Activated CD4-positive, alpha-beta memory T cell treated with anti-CD3 and anti-CD28 coated beads, Interleukin-2, amount 10 ng/mL, durations not matched to agents 7 days and 5 days (primary cell): ENCODE measurements at places on chromosomes 1 and 21. TPM values are rescaled to one million over a fixed set of nuclear protein-coding genes. Genes with fewer than 3 reads are reported as not detected.

The RAP1GAP gene
- total RNA-seq, result 0.15 TPM

The BGLAP gene
- 2.7 TPM for total RNA-seq

The ANXA9 gene
- not detected for total RNA-seq

The RAB13 gene
- total RNA-seq, result 0.43 TPM

The RGS8 gene
- not detected for total RNA-seq

The PIK3R3 gene
- 5.0 TPM for total RNA-seq

The OR2M2 gene
- total RNA-seq, result not detected

The SPATA45 gene
- total RNA-seq, result not detected

The PADI4 gene
- total RNA-seq, result not detected

The FTCD gene
- 0.18 TPM for total RNA-seq

The REN gene
- not detected for total RNA-seq

The OR2T2 gene
- not detected for total RNA-seq

The PDE4B gene
- 48.0 TPM for total RNA-seq

- DNase-seq, result no peak
These were observed 50.4 kb downstream of the PGBD5 start for GRCh38 chr1:230375780-230376179.

DNA sequence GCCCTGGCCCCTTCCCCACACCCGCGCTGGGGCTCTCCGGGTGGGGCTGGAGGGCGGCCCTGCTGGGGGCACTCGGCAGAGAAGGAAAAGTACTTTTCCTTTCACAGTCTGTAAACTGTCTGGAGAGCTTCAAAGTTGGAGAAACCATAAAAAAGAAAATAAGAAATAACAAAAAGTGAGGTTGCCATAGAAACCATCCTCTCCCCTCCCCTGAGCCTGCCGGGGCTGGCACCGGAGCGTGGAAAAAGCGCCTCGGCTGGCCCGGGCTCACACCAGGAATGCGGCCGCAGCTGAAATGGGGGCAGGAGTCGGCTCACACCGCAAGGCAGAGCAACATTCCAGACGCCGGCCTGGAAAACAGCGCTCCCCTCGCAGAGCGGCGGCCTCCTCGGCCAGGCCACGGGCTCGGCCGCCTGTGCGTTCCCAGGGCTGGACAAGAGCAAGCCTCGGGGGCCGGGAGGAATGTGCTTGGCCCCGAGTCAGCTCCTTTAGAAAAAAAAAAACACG, 69.2 kb downstream of the MORN1 start:
- no peak for DNase-seq

GRCh38 chr1:118081387-118081786, 103.6 kb downstream of the SPAG17 start:
- DNase-seq, result no peak

GRCh38 chr1:198102454-198102827, 54.4 kb upstream of the NEK7 start:
- no peak for DNase-seq

- DNase-seq, result no peak
These were observed 68.5 kb downstream of the PCP4 start for GRCh38 chr21:39935716-39936115.

GRCh38 chr21:34994766-34995631, 54.1 kb downstream of the RUNX1 start:
- DNase-seq, result no peak

DNA sequence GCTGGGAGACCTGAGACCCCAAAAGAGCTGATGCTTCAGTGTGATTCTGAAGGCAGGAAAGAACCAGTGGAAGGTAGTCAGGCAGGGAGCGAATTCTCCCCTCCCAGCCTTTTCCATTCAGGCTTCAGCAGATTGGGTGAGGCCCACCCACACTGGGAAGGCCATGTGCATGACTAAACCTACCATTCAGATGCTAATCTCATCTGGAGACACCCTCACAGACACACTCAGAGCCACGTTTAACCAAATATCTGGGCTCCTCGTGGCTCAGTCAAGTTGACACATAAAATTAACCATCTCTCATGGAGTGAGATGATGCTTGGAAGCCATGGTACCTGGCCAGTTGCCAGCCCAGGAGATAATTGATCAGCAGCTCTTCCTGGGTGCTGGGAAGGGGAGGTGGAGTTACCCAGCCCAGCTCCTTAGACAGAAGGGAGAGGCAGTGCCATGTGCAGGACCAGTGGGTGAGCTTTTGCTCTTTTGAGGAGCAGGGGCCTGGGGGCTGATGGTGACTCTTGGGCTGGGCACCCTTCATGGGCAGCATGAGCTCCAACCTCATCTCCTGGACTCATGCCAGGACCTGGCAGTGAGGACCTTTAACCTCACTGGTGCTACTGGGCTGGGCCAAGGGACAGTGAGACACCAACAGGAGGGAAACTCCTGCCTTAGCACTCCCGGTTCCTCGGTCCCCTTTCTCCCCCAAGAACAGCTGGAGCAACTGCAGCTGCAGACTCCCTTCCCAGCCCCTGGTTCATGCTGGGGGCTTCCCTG, 89.0 kb upstream of the ACTL8 start:
- DNase-seq, result no peak

GRCh38 chr1:56584910-56585528, 5.7 kb upstream of the PLPP3 start:
- DNase-seq, result no peak

- DNase-seq, result no peak
These were observed 300 bp downstream of the USP24 start for GRCh38 chr1:55214934-55215193.

DNA sequence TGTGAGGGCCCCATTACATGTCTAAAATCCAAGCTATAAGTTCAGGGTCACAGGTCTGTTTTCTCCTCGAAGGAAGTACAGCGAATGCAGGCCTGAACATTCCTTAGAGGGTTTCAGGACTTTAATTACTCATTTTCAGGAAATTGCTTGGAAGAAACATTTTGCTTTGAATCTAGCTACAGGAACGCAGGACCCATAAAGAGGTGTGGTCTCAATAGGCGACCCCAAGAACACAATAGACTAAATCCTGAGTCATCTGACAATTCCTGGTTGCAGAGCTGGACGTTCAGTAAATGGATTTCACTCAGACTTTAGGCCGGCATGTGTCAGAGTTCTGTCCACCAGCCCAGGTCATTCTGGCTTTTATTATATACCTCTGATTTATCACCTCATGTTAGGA, 1.0 kb upstream of the ERG start:
- no peak for DNase-seq

DNA sequence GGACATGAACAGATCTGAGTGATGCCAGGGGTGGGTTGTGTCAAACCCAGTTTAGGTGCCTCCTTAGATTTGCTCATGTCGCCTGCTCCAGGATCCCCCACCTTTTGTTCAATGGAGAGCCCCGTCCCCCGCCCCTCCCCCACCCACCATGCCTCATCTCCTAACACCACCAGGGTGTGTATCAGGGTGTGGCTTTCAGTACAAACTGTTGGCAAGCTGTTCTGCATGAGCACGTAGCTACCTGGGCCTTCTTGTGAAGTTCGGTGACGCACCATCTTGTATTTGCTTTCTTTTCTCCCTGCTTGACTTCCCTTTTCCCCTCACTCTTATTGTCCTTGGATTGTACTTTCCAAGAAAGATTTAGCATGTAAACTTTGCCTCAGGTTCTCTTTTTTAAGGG, 94.8 kb downstream of the EBNA1BP2 start:
- DNase-seq, result no peak

- DNase-seq, result no peak
These were observed 40.9 kb downstream of the ALG6 start for GRCh38 chr1:63408331-63408730.

- DNase-seq, result no peak
These were observed 99.8 kb downstream of the SNX7 start for GRCh38 chr1:98761219-98761865.

DNA sequence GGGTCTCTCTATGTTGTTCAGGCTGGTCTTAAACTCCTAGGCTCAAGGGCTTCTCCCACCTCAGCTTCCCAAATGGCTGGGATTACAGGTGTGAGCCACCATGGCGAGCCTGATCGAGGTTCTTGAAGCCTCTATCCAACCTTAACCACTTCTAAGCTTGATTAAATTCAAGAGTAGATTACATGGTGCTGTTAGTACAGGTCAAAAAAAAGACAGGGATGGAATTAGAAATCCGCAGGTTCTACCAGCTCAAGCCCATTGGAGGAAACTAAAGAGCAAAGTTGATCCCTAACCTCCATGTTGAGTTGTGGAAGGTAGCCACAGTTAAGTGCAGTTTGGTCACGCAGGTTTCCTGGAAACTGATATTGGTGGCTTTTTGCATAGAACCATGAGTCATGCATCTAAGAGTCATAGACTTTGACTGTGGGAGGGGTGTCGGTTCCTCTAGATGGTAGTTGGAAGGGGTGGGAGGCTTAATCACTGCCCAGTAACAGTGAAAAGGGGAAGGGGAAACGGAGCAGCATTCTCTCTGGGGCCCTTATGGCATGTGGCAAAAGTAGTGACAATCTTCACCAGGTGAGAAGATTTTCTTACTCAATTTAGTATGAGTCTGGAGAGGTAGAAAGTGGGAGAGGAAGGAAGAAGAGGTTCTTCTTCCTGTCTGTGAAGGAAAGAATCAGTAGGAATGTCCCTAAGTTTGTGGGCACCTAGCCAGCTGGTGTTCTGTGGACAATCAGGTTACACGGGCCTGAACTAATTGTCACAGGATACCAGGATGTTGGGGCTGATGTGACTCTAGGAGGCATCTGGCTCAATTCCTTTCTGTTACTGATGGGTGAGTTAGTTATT, 7.0 kb downstream of the CD53 start:
- peak; percentile 82 for DNase-seq

GRCh38 chr21:16072737-16073136, 343.0 kb downstream of the USP25 start:
- no peak for DNase-seq

GRCh38 chr1:50447961-50448360, 24.7 kb upstream of the DMRTA2 start:
- no peak for DNase-seq

DNA sequence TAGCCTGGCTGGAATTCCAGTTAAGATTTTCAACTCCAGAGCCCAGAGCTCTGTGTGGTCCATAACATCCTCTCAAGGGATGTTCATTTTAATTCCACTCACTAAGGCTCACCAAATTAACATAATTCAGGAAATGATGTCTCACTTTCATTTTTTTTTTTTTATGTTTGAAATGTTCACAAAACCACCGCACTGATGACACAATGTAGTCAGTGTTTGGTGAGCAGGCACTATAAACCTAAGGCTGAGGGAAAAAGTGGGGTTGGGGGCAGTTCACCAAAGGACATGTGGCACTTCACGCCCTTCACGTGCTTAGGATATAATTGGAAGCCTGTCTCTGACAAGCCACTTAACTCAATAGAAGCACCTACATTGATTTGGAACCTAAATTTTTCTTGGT, 177.3 kb upstream of the CAMK1G start:
- no peak for DNase-seq

DNA sequence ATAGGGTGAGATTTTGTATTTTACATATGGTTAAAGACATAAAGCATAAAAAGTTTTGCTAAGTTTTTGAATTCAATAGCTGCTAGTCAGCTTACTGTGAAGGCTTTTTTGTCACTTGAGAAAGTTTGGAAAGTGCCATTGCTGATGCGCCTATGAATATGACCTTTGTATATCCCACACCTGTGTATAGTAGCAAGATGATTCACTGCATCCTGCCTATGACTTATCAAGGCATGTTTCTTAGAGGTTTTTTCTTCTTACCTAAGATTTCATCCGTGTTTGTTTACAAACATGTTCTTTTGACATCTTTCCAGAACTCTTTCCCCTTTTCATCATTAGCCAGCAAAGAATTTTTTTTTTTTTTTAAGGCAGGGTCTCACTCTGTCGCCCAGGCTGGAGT, 51.5 kb downstream of the PRKAA2 start:
- DNase-seq, result no peak

GRCh38 chr1:81492628-81493027, 308.1 kb upstream of the ADGRL2 start:
- no peak for DNase-seq

GRCh38 chr21:33070744-33070997, 730 bp downstream of the OLIG1 start:
- DNase-seq, result no peak

DNA sequence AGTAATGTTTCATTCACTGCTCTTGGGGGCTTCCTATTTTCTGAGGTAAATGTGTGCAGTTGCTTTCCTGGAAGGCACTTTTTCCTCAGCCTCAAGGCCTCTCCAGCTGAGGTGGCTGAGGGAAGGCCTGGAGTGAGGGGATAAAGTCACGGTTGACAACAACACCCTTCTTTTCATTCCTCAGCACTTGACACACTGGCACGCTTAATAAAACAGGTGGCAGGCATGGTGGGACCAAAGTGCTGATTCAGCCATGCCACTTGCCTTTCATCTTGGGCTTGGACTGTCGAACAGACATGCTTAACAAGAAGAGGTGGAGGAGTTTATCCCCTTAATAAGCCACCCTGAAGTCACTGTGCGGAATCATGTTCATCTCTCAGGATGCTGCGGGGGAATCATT, 23.6 kb upstream of the GRHL3 start:
- DNase-seq, result no peak

GRCh38 chr1:15571266-15571665, 13.6 kb downstream of the AGMAT start:
- DNase-seq, result no peak

GRCh38 chr1:194289569-194290266, 1103.3 kb upstream of the B3GALT2 start:
- peak; percentile 19 for DNase-seq

DNA sequence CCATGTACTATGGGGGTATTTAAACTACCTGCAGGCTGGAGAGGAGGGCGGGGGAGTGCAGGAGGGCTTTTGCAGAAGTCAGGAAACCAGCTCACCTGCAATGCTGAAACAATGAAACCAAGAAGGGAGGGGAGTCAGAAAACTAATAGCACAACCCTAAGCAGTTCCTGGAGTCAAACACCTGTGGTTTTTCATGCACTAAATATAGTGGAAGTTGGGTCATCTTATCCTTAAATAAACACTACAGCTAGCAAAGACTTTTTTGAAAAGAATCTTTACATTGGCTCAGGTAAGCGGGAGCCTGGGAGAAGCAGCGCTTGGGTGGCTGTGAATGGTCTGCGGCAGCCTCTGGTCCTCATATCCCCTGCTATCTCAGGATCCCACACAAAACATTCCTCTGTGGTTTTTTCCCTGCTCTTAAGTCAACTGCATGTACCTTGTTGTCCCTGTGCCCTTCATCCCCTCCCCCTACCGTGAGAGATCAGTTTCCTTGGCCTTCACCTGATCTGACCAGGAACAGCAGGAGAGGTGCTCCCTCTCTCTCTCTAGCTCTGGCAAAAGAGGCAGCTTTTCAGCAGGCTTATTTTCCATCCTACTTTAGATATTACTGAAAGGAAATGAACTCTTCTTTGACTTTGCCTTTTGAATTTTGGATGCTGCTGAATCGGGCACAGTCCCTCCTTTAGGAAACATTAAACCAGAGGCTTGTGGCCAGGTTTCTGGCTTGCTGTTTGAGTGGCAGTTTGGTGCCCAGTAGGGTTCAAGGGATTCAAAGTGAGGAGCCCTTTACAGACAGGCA, 26.6 kb downstream of the TENT5C start:
- no peak for DNase-seq

DNA sequence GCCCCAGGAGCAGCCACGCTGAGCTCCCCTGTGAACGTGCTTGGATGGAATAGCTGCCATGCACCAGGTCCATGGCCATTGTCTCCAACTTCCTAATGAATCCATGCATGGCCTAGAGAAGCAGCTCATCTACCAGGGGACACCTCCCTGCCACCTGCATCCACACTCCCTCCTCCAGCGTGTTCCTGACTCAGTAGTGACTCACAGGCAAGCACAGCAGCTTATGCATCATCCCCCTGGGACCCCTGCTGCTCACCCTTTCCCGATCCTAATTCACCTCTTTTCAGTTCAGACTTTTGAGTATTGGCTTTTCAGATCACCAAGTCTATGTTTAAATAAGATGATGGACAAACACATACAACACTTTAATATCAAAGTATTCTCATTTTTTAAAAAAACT, 39.9 kb upstream of the TADA1 start:
- DNase-seq, result no peak
